ENCODE measurements at places on chromosomes 11 and 22. TPM values are rescaled to one million over a fixed set of nuclear protein-coding genes. Genes with fewer than 3 reads are reported as not detected.

DNA sequence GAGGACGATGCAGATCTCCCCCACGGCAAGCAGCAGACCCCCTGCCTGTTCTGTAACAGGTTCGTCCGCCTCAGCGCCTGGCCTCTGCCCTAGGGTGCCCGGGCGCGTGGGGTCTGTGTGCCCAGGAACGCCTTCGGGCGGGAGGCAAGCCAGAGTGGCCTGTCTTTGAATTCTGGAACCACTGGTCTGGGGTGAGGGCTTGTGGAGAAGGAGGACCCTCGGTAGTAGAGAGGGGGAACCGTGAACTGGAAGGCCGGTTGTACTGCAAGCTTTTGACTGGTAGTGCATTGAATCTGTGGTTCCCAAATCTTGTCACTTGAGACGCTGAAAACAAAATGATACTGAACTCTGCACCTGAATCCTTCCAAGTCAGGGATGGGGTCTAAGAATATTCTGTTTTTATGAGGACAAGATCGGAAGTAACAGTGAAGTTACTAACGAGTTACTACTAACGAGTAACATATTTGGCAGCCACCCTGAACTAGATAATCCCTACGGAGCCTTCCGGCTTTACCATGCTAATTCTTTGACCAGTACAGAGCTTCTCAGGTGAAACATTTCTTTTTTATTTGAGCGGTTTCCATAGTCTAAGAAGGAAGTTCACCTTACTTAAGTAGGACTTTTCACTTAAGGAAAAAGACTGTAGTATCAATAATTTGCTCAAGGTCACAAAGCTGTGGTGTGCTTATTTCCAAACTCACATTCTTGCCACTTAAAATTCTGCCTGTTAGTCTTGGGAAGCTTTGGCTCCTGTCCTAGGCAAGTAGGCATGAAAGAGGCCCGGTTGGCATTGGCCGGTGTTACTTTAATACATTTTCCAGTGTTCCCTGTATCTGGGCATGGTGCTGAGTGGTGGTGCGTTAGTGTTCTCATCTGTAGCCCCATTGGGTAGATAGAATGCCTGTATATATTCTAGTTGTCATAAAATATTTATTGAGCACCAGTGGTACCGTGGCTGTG, 860 bp downstream of the PRMT3 start:
- no peak overlapping the region for H3K27ac ChIP-seq
- no peaks in the 10 kb centered on the region for H3K27me3 ChIP-seq
- peak overlapping the region; percentile 88 for H3K4me3 ChIP-seq
- no peak for DNase-seq
- H3K4me1 ChIP-seq: peaks cover 8% of the 10 kb centered on the region

- no peak overlapping the region for H3K4me3 ChIP-seq
- no peaks in the 10 kb centered on the region for H3K27me3 ChIP-seq
- no peak overlapping the region for H3K27ac ChIP-seq
Measured at GRCh38 chr11:92552942-92553341, 328.3 kb downstream of the FAT3 start.

- no peak for DNase-seq
- no peak overlapping the region for H3K27ac ChIP-seq
- peaks cover 15% of the 10 kb centered on the region for H3K4me1 ChIP-seq
- peaks cover 27% of the 10 kb centered on the region for H3K27me3 ChIP-seq
- no peak overlapping the region for H3K4me3 ChIP-seq
- no peaks in the 10 kb centered on the region for H3K36me3 ChIP-seq
Measured at GRCh38 chr11:74470526-74470925, 3.2 kb upstream of the KCNE3 start.

- H3K4me3 ChIP-seq: no peak overlapping the region
- H3K36me3 ChIP-seq: no peaks in the 10 kb centered on the region
- peaks cover 6% of the 10 kb centered on the region for H3K4me1 ChIP-seq
- DNase-seq: no peak
- no peak overlapping the region for H3K27ac ChIP-seq
Measured at GRCh38 chr11:16356761-16357393, 531 bp upstream of the SOX6 start.

OR2AT4 gene
- 0.22 TPM for total RNA-seq

CD151 gene
- 82.2 TPM for total RNA-seq

BARX2 gene
- total RNA-seq: not detected

- H3K4me3 ChIP-seq: no peak overlapping the region
- no peak overlapping the region for H3K27ac ChIP-seq
- no peak for DNase-seq
- H3K36me3 ChIP-seq: no peaks in the 10 kb centered on the region
Measured at GRCh38 chr22:43419371-43420080, 7.7 kb downstream of the MPPED1 start.

TSGA10IP gene
- 7.3 TPM for total RNA-seq
